ENCODE measurements at places on chromosomes 4 and X.

GRCh38 chr4:39032218-39033085 lies at the start of gene TMEM156:
TMEM156 (minus strand) TSS chr4:39032409; CDS start chr4:39032313, 96 bp downstream.
- DNase-seq, result no peak

- peak; percentile 22 for DNase-seq
These were observed 65.2 kb downstream of the PRDM5 start for GRCh38 chr4:120857312-120857711.

GRCh38 chr4:176779421-176779820 lies 13.3 kb downstream of the VEGFC start:
- no peak for DNase-seq

DNA sequence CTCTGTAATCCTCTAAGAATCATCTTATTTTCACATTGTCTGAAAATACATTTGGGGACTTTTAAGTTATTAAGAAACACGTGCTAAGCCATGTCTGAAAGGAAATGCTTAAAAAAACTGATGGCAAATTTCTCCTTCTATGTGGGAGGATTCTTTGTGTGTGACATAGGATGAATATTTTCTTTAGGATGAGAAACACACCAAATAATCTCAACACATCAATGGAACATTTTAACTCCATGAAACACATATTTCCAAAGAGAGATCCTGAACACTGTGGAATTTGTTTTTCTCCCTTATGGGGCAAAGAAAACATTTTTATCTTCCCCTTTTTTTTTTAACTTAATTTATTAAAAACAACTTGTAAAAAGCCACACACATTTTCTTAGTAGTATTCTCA lies 153.8 kb upstream of the ANKRD50 start:
- DNase-seq, result no peak

DNA sequence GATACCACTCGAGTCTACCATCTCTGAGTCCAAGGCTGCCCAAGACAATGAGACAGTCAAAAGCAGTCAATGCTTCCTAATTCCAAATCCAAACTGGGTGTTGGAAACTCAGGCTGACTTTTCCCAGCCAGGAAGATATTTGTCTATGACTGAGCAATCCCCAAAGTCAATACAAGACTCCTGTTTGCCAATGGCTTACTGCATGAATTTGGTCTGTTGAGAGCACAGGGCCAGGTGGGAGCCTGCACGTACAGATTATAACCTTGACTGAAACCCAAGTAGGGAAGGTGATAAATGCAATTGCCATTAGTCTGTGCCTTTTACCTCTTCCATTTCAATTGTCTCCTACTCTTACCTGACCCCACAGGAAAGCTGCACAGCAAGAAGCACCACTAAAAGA lies 72.6 kb upstream of the PPARGC1A start:
- no peak for DNase-seq

GRCh38 chr4:37891260-37892159 lies 626 bp downstream of the TBC1D1 start:
- no peak for DNase-seq

DNA sequence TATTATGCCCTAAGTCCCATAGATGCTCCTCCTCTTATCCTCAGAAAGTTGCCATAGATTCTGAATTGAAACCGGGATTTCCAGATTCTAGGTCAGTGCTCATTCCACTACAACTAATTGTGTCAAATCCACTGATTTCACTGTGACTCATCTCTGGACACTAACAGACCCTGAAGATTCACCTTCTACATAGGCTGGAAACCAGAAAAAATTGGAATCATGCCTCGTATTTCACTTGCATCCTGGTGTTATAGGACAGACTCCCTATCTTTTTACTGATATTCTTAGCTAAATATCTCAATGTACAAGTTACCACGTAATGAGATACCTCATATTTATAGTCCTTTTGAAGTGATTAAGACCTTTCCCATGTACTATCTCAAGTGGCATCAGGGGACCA lies 36.7 kb downstream of the CLNK start:
- DNase-seq, result no peak

DNA sequence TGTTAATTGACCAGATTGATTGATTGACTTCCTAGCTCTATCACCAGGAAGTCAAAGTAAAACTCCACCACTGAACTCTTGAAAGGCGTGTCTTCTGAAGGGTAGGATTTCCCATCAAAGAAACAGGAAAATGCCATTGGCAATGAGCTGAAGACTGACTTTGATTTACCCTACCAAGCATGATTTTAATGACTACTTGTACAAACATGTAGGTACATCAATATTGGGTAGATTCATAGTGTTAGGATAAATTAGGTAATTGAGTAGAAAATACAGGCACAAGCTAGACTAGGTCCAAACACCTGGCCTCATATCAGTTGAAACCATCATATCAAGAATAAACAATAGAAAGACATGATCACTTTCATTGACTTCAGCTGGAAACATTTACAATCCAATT lies 53.2 kb upstream of the ATXN3L start:
- DNase-seq, result no peak

DNA sequence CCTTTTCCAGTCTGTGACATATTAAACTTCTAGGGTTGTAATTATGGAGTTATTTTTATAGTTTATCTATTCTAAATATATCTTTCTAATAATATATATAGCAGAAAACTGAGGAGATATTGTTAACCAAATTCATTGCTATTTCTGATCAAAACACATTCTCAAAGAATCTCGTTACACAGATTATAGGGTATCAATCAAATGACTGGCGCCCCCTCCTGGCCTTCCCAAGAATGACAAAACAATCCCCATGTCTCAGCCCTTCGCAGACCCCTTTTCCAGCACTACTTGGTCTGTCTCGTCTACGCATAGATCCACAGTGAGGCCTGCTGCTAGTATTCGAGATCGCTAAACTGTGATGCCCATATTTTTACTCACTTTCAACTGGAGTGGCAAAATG lies 209.3 kb downstream of the GPC3 start:
- no peak for DNase-seq

- DNase-seq, result no peak
These were observed 18.9 kb upstream of the MRFAP1 start for GRCh38 chr4:6621556-6621927.

DNA sequence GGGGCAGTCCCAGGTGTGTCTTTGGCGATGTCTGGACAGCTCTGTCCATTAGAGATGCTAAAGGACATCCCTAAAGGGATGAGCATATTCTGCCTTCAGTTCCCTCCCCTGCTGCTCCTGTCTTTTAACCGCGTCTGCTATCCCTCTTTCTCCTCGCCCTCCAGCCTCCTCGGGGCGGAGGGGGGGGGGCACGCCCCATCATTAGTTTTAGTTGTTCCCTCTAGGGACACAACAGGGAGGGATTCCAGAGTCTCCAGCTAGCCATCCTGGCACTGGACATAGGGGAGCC lies 1.1 kb downstream of the MSL3 start:
- no peak for DNase-seq

- DNase-seq, result no peak
These were observed 267.4 kb downstream of the ANK2 start for GRCh38 chr4:113316879-113317278.

DNA sequence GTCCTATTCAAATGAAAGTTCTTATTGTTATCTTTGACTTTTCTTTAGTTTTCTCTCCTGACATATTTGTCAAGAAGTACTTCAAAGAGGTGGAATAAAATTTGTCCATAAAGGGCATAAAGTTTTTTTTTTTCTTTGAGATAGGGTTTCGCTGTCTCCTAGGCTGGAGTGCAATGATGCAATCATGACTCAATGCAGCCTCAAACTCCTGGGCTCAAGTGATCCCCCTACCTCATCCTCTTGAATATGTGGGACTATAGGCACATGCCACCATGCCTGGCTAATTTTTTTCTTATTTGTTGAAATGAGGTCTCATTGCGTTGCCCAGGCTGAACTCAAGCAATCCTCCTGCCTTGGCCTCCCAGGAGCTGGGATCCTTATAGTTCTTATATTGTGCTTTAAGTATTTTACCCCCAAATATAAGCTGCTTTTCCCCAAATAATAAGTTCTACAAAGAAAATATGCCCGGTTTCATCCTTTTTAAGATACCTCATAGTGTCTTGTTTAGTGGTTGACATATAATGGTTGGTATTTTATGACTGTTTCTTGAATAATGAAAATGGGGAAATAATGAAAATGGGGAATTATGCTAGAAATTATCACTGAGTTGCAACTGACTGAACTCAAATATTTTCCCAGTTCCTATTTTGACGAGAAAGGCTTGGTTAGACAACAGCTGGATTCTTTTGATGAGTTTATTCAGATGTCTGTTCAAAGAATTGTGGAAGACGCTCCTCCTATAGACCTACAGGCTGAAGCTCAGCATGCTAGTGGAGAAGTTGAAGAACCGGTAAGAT lies 11.6 kb downstream of the POLR2B start:
- peak; percentile 47 for DNase-seq

DNA sequence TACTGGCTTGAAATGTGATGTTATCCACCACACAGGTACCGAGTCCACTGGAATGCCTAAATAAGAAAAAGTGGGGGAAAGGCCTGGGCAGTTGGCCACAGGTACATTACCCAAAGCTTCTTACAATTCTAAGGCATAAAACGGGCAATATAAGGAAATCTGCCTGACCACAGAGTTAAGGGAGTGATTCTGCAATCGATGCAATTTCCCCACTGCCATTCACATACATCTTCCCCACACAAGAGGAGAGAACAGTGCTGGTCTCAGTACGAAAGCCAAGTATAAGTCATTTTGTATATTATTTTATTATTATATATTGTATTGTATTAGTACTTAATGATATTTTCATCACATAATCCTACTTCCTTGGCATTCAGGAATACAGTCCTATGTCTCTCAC lies 30.6 kb downstream of the RFC1 start:
- DNase-seq, result no peak

DNA sequence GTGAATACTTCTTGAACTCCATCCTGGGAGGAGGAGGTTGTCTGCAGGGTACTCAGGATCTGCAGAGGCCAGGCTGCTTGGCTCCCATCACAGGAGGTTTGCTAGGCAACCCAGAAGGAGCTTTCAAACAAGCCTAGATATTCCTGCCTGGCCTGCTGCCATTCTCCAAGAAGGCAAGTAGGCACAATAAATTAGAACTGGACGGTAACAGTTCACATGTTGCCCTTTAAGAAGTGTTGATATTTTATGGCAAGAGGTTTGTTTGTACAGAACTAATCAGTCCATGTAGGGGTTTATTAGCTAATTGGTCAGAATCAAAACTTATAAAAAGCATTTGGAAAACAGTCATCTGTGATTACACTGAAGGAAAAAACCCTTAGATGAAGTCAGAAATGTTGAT lies 39.3 kb downstream of the SYNPO2 start:
- DNase-seq, result no peak

DNA sequence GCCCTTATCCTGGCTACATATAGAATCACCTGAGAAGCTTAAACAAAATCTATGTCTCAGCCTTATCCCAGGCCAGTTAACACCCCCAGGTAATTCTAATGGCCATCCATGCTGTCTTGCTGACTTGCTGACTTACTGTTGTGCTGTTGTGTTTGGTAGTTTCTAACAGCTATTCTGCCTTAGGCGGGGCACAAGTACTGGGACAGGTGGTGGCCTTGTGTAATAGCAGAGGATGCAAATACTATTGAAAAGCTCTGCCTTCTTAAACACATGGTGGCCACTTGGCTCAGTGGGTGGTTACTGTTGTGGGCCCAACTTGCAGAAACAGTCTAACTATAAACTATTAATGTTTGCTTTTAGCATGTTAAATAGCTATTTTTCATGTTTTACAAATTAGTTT lies 56.2 kb downstream of the CDS1 start:
- DNase-seq, result no peak
